SW 1271 (cell line): ENCODE measurements at places on chromosomes 7 and 10.

- no peak for DNase-seq
Observed at GRCh38 chr10:3072641-3073360, 5.5 kb downstream of the PFKP start.

DNA sequence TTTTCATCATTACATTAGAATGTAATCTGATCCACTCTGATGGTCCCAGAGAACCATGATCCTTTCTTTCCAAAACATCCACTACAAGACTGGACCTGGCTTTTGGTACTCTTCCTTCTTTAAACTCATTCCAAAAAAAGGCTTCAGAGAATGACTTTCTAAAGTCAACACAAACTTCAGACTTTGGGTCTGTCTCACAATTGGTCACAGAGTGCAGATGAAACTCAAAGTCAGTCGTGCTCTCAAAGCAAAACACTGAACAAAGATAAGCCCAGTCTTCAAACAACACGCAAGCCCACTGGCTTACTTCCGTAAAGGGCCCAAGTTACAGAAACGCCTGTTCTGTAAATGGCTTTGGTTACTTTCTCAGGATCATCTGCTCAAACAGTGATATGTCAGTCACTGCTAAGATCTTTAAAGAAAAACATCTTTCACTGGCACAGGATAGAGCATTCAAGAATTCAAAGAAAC, 250.9 kb upstream of the MKLN1 start:
- no peak for DNase-seq

DNA sequence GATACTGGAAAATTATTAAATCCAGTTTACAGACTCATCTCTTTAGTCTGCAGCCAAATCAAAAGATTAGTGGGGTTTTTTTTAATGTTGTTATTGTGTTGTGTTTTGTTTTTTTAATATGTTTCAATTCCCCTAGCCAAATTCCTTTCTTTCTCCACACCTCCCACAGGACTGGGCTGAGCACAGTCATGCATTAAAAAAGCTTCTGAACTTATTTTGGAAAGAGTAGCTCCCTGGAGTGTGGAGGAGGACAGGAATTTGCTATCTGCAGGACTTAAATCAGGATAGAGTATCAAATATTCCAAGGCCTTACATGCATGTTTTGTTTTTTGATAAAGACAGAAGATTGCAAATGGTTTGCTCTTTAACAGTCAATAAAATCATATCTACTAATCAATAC, 90.7 kb downstream of the GNAI1 start:
- no peak for DNase-seq

DNA sequence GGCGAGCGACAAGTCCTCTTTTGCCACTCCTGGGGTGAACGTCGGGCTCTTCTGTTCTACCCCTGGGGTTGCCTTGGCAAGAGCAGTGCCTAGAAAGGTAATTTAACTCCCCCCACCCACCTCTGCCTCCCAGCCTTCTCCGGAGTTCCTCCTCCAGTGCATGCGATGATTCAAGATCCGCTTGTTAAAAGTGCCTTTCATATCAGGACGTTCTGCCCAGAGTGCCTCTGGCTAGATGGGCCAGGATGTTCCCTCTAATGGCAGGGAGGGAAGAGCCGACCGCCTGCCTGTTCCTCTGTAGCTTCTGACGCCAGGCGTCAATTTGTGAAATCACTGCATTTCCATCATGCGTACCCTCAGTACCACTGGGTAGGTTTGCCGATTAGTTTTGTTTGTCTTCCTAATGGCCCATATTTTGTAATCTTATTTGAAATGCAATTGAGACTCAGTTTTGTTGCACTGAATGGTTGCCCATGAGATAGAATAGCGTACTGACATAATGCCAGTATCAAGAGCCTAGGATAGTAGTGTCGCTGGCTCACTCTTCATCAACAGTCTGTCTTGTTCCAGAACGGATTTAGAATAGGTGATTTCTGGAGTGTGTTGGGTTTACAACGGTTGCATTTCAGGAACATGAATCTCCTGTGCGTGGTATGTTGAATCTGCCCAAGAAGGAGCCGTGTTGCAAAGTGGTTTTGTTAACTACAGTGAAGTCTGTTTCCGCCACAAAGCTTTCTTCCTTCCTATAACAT, 13.5 kb downstream of the ECHDC3 start:
- no peak for DNase-seq

GRCh38 chr7:25353196-25353595, 124.9 kb upstream of the NPVF start:
- no peak for DNase-seq

DNA sequence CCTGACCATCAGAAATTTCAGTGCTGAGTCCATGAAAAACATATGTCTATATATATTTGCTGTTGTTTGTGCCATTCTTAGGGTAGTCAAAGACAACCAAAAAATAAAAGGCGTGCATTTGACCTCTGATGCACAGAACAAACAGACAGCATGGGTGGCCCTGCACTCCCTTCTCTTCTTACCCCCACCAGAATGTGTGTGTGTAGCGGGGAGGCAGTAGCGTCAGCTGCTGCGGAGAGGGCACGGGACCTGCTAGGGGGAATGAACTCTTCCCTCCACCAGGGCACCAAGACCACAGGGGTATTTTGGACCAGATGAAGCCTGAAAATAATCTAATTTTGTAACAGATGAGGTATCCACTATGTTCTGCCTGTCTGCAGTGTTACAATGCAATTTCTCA, 277.7 kb upstream of the ZNF32 start:
- DNase-seq: no peak

DNA sequence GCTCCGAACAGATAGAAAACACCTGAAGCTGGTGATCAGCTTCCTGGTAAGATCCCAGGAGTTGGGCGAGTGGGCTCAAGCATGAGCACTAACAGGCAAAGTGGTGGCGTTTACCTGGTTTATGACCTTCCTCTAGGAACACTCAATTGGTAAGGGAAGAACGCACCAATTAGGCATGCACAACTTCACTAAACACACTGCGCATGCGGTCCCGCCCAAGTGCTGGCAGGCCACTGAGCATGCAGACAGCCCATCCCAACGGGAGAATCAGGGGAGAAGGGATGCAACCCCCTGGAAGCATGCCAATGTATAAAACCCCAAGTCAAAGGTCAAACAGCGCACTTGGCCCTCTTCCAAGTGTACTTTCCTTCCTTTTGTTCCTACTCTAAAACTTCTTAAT, 70.4 kb downstream of the LYZL2 start:
- DNase-seq: no peak

DNA sequence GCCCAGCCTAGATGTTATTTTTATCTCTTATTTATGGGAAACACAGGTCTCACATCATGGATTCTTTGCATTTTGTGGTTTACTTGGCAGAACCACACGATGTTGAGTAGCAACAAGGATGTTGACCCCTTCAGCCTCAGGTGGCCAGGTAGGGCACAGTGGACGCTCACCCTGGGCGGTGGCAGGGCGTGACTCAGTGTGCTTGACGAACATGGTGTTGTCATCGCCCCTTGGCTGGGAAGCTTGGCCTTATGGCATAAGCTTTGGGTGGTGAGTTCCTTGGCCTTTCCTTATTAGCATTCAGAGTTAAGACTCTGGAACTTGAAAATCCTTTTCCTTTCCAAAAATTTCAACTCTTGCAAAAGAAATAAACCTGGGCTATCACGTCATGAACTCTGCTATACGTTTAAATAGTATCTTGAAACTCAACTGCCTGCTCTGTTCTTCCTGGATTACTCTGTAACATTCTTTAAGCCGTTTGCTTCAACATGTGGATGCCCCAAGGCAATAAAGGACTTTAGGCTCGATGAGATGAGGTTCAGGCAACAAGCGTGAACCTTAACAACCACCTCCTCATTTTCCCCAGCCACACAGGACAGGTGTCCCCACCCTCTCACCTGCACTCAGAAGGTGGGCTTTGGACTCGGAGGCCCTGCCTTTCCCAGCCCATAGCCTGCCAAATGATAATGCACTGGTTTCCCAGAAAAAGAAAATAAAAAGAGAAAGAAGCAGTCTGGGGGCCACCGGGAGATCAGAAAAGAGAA, 22.5 kb upstream of the ECHDC3 start:
- no peak for DNase-seq
